ENCODE measurements at places on chromosomes 3 and 15.

GRCh38 chr3:107975529-107976201 is 115.2 kb downstream of the CD47 start:
- no peak for DNase-seq

DNA sequence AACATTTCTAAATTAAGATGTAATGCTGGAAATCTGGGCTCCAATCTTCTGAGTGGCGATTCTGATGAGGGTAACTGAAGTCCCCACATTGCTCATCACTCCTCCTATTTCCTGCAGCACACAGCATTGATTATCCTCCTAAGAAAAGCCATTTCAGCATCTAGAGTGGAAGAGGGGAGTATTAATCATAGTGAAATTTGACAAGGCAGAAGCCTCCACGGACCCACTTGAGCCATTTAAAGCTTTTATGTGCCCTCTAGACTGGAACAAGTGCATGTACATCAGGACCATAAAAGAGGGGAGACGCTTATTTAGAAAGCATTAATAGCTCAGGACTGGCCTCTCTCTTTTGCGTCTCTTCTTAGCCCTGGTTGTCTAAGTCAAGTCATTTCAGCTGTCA is 25.8 kb downstream of the AQP9 start:
- no peak for DNase-seq

DNA sequence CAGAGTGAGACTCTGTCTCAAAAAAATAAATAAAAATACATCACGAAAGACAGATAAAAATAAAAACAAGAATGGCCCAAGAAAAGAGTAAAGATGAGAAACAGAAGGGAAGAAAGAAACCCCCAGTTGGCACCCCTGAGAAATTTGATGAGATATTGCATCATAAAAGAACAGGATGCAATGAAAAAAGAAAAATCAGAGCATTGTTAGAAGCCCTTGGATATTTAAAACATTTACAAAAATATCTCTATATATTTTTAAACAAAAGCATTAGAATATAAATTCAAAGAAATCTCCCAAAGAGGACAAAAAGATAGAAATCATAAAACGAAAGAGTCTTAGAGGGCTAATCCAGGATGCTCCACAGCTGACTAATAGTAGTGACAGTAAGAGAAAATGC is 18.6 kb upstream of the ZBTB38 start:
- no peak for DNase-seq

- no peak for DNase-seq
Measured at GRCh38 chr3:28989646-28990089, 291.2 kb upstream of the RBMS3 start.

- DNase-seq, result no peak
Measured at GRCh38 chr15:27254801-27255200, 283.8 kb downstream of the GABRG3 start.

All from cortex of kidney (tissue), 1 donor.